ENCODE measurements at places on chromosomes 6 and 20. TPM values are rescaled to one million over a fixed set of nuclear protein-coding genes. Genes with fewer than 3 reads are reported as not detected.

The KCNK16 gene
- polyA plus RNA-seq = not detected

The TBXT gene
- polyA plus RNA-seq = not detected

The VGLL2 gene
- polyA plus RNA-seq = not detected

The ZC3H12D gene
- 0.01 TPM for polyA plus RNA-seq

The UFL1 gene
- polyA plus RNA-seq = 12.5 TPM

The OPRM1 gene
- polyA plus RNA-seq = not detected

The SLC22A2 gene
- polyA plus RNA-seq = not detected

The RIMS1 gene
- polyA plus RNA-seq = 1.1 TPM

The TUBB2B gene
- 5.2 TPM for polyA plus RNA-seq

The SLC17A4 gene
- not detected for polyA plus RNA-seq

The SAPCD1 gene
- 1.3 TPM for polyA plus RNA-seq

The ENPP5 gene
- polyA plus RNA-seq = 1.4 TPM

The PRND gene
- not detected for polyA plus RNA-seq

The TRIM15 gene
- not detected for polyA plus RNA-seq

The ARFGEF3 gene
- 0.14 TPM for polyA plus RNA-seq

The CPNE5 gene
- 0.02 TPM for polyA plus RNA-seq

The PPIL6 gene
- polyA plus RNA-seq = 0.78 TPM

The CFB gene
- 21.7 TPM for polyA plus RNA-seq

The OR2H1 gene
- polyA plus RNA-seq = not detected

The TGM3 gene
- polyA plus RNA-seq = not detected

The SLC23A2 gene
- polyA plus RNA-seq = 12.1 TPM

All from fibroblast of lung (primary cell).